ENCODE measurements at places on chromosomes 13 and 19. TPM values are rescaled to one million over a fixed set of nuclear protein-coding genes. Genes with fewer than 3 reads are reported as not detected.

DNA sequence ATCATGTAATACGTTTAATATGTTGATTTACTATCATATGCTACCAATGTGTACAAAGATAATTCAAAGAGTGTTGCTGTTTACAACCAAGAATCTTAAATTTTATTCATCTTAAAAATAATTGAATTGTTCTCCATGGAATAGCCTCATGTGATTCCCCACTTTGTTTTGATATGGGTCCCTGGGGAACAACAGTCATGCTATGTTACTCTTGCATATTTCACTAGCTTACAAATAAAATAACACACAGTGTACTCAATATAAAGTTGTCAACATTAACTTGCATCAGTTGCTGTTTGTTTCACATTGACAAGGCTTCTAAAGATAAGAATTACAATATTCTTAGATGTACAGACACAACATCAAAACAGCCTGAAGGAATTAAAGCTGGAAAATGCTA, 2.3 kb downstream of the ENOX1 start:
- H3K4me3 ChIP-seq, result no peak overlapping the region
- no peaks in the 10 kb centered on the region for H3K36me3 ChIP-seq
- no peaks in the 10 kb centered on the region for H3K27me3 ChIP-seq
- H3K27ac ChIP-seq, result no peak overlapping the region

GRCh38 chr19:28980236-28980868, 232.6 kb downstream of the UQCRFS1 start:
- no peak overlapping the region for H3K4me3 ChIP-seq
- no peaks in the 10 kb centered on the region for H3K4me1 ChIP-seq
- no peaks in the 10 kb centered on the region for H3K27me3 ChIP-seq
- H3K36me3 ChIP-seq, result no peaks in the 10 kb centered on the region
- H3K27ac ChIP-seq, result no peak overlapping the region

DNA sequence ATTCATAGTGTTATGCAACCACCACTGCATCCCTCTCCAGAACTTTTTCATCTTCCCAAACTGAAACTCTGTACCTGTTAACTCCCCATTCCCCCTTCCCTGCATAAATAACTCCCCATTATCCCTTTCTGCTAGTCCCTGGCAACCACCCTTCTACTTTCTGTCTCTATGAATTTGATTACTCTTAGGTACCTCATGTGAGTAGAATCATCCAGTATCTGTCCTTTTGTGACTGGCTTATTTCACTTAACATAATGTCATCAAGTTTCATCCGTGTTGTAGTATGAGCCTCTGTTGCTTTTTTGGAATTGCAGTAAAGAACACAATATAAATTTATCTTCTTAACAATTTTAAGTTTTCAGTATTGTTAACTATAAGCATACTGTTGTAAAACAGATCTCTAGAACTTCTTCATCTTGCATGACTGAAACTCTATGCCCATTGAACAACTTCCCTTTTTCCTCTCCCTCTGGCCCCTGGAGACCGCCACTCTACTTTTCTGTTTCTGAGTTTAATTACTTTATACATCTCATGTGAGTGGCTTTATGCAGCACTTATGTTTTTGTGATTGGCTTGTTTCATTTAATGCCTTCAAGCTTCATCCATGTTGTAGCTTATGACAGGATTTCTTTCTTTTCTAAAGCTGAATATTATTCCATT, 87.3 kb upstream of the ABCC4 start:
- no peak overlapping the region for H3K4me3 ChIP-seq
- H3K27me3 ChIP-seq, result no peaks in the 10 kb centered on the region
- H3K36me3 ChIP-seq, result no peaks in the 10 kb centered on the region
- H3K4me1 ChIP-seq, result no peaks in the 10 kb centered on the region
- no peak for DNase-seq

- H3K27ac ChIP-seq, result no peak overlapping the region
- no peaks in the 10 kb centered on the region for H3K4me1 ChIP-seq
- peaks cover 25% of the 10 kb centered on the region for H3K27me3 ChIP-seq
- no peak for DNase-seq
Measured at GRCh38 chr13:25232937-25233515, 54.3 kb downstream of the MTMR6 start.

GRCh38 chr13:97141097-97141496, 81.0 kb upstream of the MBNL2 start:
- H3K27me3 ChIP-seq, result no peaks in the 10 kb centered on the region
- H3K27ac ChIP-seq, result no peak overlapping the region
- H3K4me1 ChIP-seq, result peaks cover 9% of the 10 kb centered on the region
- H3K36me3 ChIP-seq, result no peaks in the 10 kb centered on the region

GRCh38 chr19:34254698-34255432, 511 bp downstream of the GARRE1 start:
- H3K27ac ChIP-seq, result peak overlapping the region; percentile 93
- DNase-seq, result peak; percentile 35
- H3K36me3 ChIP-seq, result no peaks in the 10 kb centered on the region
- H3K4me1 ChIP-seq, result peaks cover 10% of the 10 kb centered on the region
- peak overlapping the region; percentile 79 for H3K4me3 ChIP-seq

GRCh38 chr19:13011653-13012389, 16.5 kb downstream of the NFIX start:
- no peaks in the 10 kb centered on the region for H3K27me3 ChIP-seq
- H3K27ac ChIP-seq, result peak overlapping the region; percentile 55
- H3K36me3 ChIP-seq, result no peaks in the 10 kb centered on the region
- H3K4me3 ChIP-seq, result no peak overlapping the region
- DNase-seq, result no peak

DNA sequence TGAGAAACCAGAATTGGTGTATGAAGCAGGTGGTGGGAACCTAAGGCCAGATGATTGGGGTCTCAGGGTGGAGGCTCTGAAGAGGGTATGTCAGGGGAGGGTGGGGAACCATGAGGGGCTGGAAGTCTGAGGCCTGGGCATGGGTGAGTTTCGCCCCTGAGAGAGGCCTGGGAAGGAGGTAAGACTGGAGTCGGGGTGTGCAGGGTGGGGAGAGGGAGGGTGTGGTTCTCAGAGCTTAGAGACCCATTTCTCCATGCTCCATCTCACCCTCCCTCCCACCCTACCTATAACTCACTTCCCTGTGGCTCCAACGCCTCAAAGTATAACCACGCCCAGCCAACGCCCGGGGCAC, 1.0 kb upstream of the KLHL26 start:
- peaks cover 24% of the 10 kb centered on the region for H3K4me1 ChIP-seq
- peak overlapping the region; percentile 82 for H3K4me3 ChIP-seq
- DNase-seq, result no peak
- H3K36me3 ChIP-seq, result no peaks in the 10 kb centered on the region
- H3K27me3 ChIP-seq, result no peaks in the 10 kb centered on the region

- H3K27me3 ChIP-seq, result no peaks in the 10 kb centered on the region
- DNase-seq, result no peak
- H3K4me1 ChIP-seq, result no peaks in the 10 kb centered on the region
Measured at GRCh38 chr19:33441828-33442227, 68.3 kb downstream of the CEBPG start.

GRCh38 chr19:47020992-47021496, 1.4 kb downstream of the NPAS1 start:
- H3K36me3 ChIP-seq, result no peaks in the 10 kb centered on the region
- H3K27ac ChIP-seq, result no peak overlapping the region
- H3K4me1 ChIP-seq, result peaks cover 38% of the 10 kb centered on the region
- H3K27me3 ChIP-seq, result peaks cover 67% of the 10 kb centered on the region
- no peak for DNase-seq
- peak overlapping the region; percentile 29 for H3K4me3 ChIP-seq

DNA sequence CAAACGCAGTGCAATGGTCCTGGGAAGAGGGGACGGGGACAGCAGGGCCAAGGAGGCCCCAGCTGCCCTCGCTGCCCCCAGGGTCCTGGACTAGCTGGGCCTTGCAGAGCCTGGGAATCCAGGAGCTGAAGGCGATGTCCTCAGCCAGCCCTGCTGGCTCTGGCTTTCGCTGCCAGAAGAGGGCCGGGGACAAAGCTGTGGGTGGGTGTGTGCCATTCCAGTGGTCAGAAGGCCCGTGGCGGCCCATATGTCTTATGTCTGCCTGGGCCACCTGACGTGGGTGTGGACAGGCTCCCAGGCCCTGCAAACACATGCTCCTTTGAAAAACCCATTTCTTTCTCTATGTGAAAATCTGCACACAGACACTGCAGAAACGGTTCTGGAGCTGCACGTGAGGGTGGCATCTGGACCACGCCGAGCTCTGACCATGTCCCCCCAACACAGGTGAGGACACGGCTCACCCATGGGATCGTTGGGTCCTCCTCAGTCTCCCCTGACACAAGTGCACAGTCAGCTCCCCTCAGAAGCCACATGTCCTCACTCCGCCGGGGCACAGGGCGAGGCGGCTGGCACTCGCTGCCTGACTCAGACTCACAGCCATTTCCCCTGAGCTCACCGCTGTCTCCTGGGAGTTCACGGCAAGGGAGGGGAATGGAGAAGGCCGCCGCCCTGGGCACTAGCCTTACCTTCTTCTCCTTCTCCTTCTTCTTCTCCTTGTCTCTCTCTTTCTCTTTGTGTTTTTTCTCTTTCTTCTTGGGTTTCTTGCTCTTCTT, 16.9 kb downstream of the IZUMO4 start:
- no peak overlapping the region for H3K4me3 ChIP-seq
- no peak overlapping the region for H3K27ac ChIP-seq
- H3K36me3 ChIP-seq, result peaks cover 100% of the 10 kb centered on the region
- DNase-seq, result no peak
- no peaks in the 10 kb centered on the region for H3K27me3 ChIP-seq

- no peak overlapping the region for H3K4me3 ChIP-seq
- no peaks in the 10 kb centered on the region for H3K27me3 ChIP-seq
- no peak for DNase-seq
- H3K4me1 ChIP-seq, result peaks cover 79% of the 10 kb centered on the region
- peak overlapping the region; percentile 54 for H3K27ac ChIP-seq
Measured at GRCh38 chr13:110551284-110551683, 10.2 kb downstream of the RAB20 start.

DNA sequence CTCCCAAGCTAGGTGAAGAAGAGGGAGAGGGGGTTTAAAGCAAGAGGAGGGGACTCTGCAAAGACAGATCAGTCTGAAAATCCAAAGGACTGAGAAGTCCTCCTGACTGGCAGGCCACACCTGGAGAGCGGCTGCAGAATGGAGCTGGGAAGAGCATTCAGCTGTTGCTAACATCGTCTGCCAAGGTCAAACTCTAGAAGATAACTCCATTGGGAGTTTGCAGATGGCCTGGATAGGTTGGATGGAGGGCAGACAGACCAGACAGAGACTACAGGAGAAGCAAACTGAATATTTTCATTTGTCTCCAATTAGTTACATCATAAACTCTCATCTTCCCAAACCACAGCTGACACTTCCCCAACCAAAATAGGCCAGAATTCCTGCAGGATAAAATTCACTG, 19.9 kb upstream of the SHISA2 start:
- peaks cover 7% of the 10 kb centered on the region for H3K27me3 ChIP-seq
- no peaks in the 10 kb centered on the region for H3K4me1 ChIP-seq
- no peaks in the 10 kb centered on the region for H3K36me3 ChIP-seq
- DNase-seq, result no peak
- no peak overlapping the region for H3K27ac ChIP-seq

DNA sequence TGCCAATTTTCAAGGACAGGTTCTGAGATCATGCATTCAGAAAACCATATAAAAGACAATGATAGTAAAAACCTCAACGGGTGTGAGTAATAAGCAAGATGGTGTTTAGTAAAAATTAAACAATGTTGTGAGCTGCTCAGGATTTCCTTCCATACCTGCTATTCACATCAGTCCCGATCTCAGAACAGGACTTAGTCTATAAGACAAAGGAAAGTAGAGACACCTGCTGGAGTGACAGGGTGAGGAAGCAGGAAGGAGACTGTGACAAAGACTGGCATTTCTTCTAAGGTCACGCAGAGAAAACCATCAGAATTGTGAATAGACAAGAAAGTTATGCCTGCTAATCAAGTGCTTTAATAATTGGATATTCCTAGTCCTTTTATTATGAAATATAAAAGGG, 648.0 kb downstream of the DACH1 start:
- H3K27me3 ChIP-seq, result no peaks in the 10 kb centered on the region
- H3K4me1 ChIP-seq, result no peaks in the 10 kb centered on the region
- no peaks in the 10 kb centered on the region for H3K36me3 ChIP-seq
- H3K4me3 ChIP-seq, result no peak overlapping the region

- H3K36me3 ChIP-seq, result no peaks in the 10 kb centered on the region
- H3K4me3 ChIP-seq, result no peak overlapping the region
- no peaks in the 10 kb centered on the region for H3K27me3 ChIP-seq
Measured at GRCh38 chr13:110005563-110005962, 219.2 kb upstream of the IRS2 start.

- no peaks in the 10 kb centered on the region for H3K27me3 ChIP-seq
- peak overlapping the region; percentile 46 for H3K27ac ChIP-seq
- peak overlapping the region; percentile 50 for H3K4me3 ChIP-seq
Measured at GRCh38 chr13:112606109-112607001, 18.4 kb upstream of the TUBGCP3 start.

GRCh38 chr13:98129059-98129746, 13.7 kb upstream of the FARP1 start:
- no peak overlapping the region for H3K27ac ChIP-seq
- H3K27me3 ChIP-seq, result no peaks in the 10 kb centered on the region
- no peak for DNase-seq
- no peak overlapping the region for H3K4me3 ChIP-seq
- no peaks in the 10 kb centered on the region for H3K36me3 ChIP-seq

DNA sequence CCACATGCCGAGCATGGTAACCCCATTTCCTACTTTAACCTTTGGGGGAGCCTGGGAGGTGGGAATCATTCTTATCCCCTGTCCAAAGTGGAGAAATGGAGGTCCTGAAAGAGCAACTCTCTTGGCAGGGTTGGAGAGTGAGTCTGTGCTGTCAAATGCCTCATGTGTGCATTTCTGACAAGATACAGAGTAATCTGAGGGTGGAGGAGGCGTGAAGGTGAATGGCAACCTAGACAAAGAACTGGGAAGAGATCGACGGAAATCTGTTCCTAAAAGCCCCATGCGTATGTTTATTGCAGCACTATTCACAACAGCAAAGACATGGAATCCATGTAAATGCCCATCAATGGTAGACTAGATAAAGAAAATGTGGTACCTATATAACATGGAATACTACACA, 63.8 kb upstream of the USP29 start:
- H3K4me3 ChIP-seq, result no peak overlapping the region
- H3K4me1 ChIP-seq, result peaks cover 9% of the 10 kb centered on the region
- no peak for DNase-seq

DNA sequence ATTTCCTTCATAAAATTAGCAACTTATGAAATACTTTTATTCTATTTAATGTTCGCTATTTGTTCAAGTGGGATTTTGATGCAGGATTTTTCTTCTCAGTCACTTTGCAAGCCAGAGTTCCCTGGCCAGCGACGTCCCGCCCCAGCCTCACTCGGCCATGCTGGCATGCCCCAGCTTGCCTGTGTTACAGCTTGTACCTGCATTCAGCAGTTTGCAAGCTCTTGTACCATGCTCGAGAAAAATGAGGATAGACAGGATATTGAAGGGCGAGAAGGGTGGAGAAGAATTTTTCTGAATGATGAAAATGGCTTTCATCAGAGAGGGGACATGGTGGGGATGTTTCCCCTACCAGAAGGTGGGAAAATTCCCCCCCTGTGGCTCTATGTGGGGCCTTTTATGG, 2180.2 kb upstream of the PCDH20 start:
- H3K36me3 ChIP-seq, result no peaks in the 10 kb centered on the region
- H3K4me1 ChIP-seq, result no peaks in the 10 kb centered on the region
- no peaks in the 10 kb centered on the region for H3K27me3 ChIP-seq
- no peak for DNase-seq

The SPATA13 gene
- polyA plus RNA-seq, result 24.4 TPM

The MYO16 gene
- 0.15 TPM for polyA plus RNA-seq

The TUBA3C gene
- polyA plus RNA-seq, result 0.13 TPM

The OR10H4 gene
- not detected for polyA plus RNA-seq

The PNMA8B gene
- 0.76 TPM for polyA plus RNA-seq

The MVB12A gene
- polyA plus RNA-seq, result 66.0 TPM

The VN1R4 gene
- not detected for polyA plus RNA-seq

The SIGLEC5 gene
- 1.2 TPM for polyA plus RNA-seq
